Tibial nerve (tissue), 4 donors: ENCODE measurements at places on chromosomes 4 and X. TPM values are rescaled to one million over a fixed set of nuclear protein-coding genes. Genes with fewer than 3 reads are reported as not detected.

The MAML3 gene
- 9.2 TPM for total RNA-seq

DNA sequence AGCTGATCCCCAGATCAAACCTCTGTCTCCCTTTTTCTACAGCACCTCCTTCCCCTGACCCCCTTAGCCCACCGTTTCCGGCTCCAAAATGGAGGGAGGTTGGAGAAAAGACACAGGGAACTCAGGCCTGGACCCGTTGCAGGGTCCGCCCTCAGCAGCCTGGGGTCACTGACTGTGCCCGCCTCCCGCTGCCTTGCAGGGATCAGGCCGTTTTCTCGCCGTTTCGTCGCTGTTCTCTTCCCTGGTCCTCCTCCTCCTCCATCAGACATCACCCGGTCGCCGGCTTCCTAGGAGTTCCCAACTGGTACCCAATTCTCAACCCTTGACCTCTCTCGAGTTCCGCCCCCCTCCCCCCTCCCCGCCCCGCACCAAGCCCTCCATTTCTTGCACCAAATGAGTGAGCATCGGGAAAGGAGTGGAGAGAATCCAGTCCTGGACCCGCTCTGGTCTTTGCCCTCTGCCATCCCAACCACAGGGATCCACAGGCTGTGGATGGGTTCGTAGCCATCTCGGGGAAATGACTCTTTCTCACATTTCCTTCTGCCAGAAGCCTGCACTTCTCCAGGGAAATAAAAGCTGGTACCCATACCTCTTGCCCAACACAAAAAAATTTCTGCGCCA lies 493 bp downstream of the TCEAL5 start:
- no peak for DNase-seq

The CLNK gene
- total RNA-seq, result not detected

- no peak for DNase-seq
These were observed 60.2 kb upstream of the PNPLA4 start for GRCh38 chrX:7987160-7988012.

DNA sequence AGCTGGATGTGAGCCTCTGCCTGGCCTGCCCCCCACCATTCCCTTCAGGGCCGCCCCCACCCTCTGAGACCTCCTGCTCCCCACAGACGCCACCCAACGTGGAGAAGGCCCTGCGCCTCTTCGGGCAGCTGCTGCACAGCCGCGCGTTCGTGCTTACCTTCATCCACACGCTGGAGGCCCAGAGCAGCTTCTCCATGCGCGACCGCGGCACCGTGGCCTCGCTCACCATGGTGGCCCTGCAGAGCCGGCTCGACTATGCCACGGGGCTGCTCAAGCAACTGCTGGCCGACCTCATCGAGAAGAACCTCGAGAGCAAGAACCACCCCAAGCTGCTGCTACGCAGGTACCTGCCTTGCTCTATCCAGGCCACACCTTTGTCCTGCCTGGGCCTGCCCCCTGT lies 10.1 kb downstream of the PLXNA3 start:
- DNase-seq, result no peak

The INTS6L gene
- total RNA-seq, result 12.1 TPM
